ENCODE measurements at places on chromosomes 3 and 15.

DNA sequence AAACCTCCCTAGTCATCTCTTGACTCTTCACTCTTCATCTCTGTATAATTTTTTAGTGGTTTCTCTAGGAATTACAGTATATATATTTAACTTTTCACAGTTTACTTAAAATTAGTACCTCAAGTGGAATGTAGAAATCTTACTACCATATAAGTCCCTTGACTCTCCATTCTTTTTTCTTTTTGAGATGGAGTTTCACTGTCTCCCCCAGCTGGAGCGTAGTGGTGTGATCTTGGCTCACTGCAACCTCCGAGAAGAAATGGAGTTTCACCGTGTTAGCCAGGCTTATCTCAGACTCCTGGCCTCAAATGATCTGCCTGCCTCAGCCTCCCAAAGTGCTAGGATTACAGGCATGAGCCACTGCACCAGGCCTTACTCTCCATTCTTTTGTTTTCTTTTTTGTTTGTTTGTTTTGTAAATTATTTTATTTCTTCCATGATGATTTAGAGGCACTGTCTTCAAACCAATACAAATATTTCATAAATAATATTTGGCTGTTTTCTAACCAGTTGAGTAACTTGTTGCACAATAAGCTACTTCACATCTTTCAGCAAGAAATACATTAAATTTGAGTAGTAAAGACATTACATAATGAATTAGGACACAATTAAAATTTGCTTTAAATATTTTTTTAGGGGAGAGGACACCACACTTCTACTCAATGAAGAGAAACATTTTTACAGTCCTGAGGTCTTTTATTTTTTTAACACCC, 144.8 kb downstream of the RBPMS2 start:
- no peak for DNase-seq

DNA sequence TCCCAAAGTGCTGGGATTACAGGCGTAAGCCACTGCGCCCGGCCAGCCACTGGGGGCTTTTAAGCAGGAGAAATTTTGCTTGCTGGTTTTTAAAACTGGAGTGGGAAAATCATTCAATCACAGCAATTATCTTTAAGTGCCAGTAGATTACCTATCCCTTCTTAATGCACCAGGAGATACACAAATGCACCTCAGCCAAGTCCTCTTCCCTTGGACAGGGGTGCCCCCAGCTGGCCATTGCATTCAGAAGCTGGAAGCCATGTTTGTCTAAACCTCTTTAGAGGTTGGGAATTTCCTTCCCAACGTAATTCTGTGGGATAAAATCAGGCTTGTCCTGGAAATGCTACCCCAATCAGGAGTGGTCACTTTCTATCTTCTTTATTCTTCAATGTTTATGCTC, 26.6 kb downstream of the MIX23 start:
- DNase-seq, result no peak

DNA sequence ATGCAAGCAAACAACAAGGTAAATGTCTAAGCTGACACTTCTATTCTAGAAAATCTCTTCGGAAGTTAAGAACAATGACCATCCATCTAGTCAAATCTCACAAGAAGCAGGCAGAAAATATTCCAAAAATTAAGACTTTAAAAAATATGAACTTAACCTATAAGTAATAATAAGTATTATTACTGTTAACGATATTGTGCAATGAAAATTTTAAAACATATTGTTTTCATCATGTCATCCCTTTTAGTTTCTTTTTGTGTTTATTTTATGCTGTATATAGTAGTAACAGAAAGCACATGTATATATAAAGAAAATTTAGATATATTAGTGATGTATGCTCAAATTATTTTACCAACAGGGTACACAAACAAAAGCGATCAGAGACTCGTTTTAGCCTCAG, 4.1 kb downstream of the HDGFL3 start:
- no peak for DNase-seq

GRCh38 chr3:113174801-113175485, 36.4 kb upstream of the BOC start:
- no peak for DNase-seq

- DNase-seq, result no peak
Observed at GRCh38 chr3:81823882-81824395, 62.5 kb upstream of the GBE1 start.

- DNase-seq, result no peak
Observed at GRCh38 chr3:47433796-47434195, 41.9 kb downstream of the SCAP start.

DNA sequence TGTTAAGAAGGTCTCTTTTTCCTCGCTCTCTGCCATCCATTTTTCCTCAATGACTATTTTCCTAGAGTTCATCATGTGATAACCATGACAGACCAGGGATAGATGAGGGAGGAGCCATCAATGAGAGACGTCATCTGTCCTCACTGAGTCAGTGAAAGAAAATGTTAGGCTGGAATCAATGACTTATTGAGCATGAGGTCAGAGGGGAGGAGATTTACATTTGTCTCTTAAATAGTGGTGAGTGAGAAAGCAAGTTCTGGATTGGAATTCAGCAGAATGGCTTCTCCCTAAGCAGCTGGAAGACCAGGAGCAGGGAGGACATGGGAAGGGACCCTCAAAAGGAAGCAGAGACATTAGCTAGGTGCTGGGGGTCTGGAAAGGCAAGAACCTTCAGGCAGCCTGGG, 28.2 kb upstream of the USP3 start:
- no peak for DNase-seq

DNA sequence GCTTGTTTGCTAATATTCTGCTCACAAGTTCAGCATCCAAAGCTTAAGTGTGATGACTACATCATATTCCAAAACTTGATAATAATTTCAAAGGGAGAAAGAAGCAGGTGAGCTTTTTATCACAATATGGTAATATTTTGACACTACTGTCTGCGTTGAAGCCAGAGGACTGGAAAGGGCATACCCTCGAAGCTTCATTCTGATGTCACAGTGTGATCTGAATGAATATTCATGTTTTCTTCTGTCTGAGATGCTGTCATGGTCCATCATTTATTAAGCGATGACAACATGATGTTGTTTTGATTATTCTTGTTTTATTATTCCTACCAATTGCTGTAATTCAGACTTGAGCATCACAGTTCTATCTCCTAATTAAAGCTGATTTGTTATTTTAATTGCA, 625.4 kb downstream of the ZPLD1 start:
- DNase-seq, result no peak

GRCh38 chr15:66743703-66744536, 41.9 kb downstream of the SMAD6 start:
- no peak for DNase-seq

DNA sequence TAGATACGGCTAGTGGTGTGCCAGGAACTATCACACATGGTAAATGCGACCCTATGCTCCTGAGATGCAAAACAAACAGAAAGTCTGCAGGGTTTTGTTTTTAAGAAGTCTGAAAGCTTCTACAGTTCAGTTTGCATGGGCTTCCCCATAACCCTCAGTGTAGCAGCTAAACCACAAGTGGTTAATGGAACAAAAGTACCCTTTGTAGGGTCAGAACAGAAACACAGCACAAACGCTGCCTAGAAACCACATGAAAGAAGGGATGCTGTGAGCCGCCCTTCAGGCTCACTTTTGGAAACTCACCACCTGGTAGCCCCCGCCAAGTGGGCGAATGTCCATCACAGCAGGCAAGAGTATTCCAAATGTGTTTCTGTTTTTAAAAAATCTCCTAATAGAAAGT, 46.2 kb downstream of the CTDSPL start:
- no peak for DNase-seq

DNA sequence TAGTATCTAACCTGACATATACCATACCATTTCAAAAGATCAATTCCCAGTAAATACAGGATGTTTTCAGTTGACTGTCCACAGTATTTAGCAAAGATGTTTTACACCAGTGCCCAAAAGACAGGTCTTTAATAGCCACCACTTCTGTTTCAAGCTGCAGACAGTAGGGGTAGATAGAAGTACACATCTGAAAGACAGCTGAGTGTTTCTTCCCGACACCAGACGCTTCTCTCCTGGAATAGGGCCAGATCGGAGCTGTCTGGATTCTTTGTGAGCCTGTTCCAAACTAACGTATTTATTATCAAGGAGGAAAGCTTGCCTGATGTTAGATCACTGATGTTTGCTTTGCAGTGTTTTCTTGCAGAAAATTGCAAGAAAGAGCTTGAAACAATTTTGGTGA, 136.1 kb upstream of the RBMS3 start:
- DNase-seq, result no peak

GRCh38 chr3:102189541-102189940, 245.3 kb upstream of the ZPLD1 start:
- no peak for DNase-seq

DNA sequence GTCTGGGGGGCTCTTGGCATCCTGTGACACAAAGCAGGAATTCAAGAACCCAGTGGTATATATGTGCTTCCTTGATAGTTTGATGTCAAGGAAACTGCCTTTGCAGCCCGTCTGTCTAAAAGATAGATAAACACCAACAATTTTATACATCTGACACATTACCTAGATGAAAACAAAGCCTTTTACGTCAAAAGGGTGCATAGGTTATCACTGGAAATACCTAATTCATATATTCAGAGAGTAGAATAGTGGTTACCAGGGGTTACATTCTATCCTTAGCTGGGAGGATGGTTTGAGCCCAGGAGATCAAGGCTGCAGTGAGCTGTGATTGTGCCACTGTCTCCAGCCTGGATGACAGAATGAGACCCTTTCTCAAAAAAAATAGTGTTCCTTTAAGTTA, 356.9 kb upstream of the RASGRP1 start:
- no peak for DNase-seq

All from stimulated activated CD8-positive, alpha-beta memory T cell treated with anti-CD3 and anti-CD28 coated beads, Interleukin-15, amount 100 ng/mL, for 4 hours (primary cell).